ENCODE measurements at places on chromosomes 11 and 22. TPM values are rescaled to one million over a fixed set of nuclear protein-coding genes. Genes with fewer than 3 reads are reported as not detected.

Gene DENND5A
- total RNA-seq: 199 TPM

Gene MIOX
- not detected for total RNA-seq

Gene CRYBA4
- not detected for total RNA-seq

Gene C11orf97
- total RNA-seq: not detected

Gene DEUP1
- total RNA-seq: 0.41 TPM

Gene FADD
- 34.6 TPM for total RNA-seq

Gene RBMXL2
- not detected for total RNA-seq

Gene ZDHHC24
- 6.6 TPM for total RNA-seq

Gene ZW10
- total RNA-seq: 25.7 TPM

Gene NAA40
- total RNA-seq: 14.9 TPM

Gene KCNJ4
- total RNA-seq: not detected

Gene ELMOD1
- not detected for total RNA-seq

Gene SCN3B
- total RNA-seq: 1.6 TPM

Gene ST14
- total RNA-seq: 3.8 TPM

Gene NOX4
- 35.9 TPM for total RNA-seq

Gene TREH
- total RNA-seq: not detected

Gene SCGB1A1
- total RNA-seq: not detected

Gene TSSK2
- 0.30 TPM for total RNA-seq

Gene KCTD14
- 9.7 TPM for total RNA-seq

Gene NELL1
- not detected for total RNA-seq

Gene SYT12
- not detected for total RNA-seq

Gene ZNF214
- total RNA-seq: 3.8 TPM

Gene UPK3A
- total RNA-seq: not detected

Gene OR51G1
- total RNA-seq: not detected

Gene KBTBD3
- total RNA-seq: 7.7 TPM

Gene HTR3B
- total RNA-seq: not detected

Gene RFPL1
- not detected for total RNA-seq

Gene TSPAN32
- total RNA-seq: 2.5 TPM

Gene GPHA2
- total RNA-seq: not detected

Data from uterus (tissue), 4 donors.